Stimulated activated CD4-positive, alpha-beta T cell treated with anti-CD3 and anti-CD28 coated beads, Interleukin-4, amount 100 ng/mL, for 48 hours (primary cell): ENCODE measurements at places on chromosomes 7 and 10.

DNA sequence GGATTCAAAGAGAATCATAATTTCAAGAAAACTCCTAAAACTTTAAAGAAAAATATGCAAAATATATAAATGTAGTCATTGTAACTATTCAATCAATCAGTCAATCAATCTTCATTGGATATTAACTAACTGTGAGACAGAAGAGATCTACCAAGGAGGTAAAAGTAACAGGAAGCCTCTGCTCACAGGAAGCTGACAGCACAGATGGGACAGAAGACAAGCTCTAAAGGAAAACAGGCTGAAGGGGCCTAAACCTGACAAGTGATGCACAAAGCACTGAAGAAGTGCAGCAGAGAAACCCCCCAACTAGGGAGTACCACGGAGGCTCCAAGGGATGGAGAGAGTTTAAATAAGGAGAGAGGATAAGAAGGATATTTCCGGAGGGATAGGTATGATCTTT is 173.0 kb downstream of the SKAP2 start:
- DNase-seq, result no peak

GRCh38 chr7:144738708-144739314 is 97.0 kb downstream of the TPK1 start:
- peak; percentile 1 for DNase-seq

DNA sequence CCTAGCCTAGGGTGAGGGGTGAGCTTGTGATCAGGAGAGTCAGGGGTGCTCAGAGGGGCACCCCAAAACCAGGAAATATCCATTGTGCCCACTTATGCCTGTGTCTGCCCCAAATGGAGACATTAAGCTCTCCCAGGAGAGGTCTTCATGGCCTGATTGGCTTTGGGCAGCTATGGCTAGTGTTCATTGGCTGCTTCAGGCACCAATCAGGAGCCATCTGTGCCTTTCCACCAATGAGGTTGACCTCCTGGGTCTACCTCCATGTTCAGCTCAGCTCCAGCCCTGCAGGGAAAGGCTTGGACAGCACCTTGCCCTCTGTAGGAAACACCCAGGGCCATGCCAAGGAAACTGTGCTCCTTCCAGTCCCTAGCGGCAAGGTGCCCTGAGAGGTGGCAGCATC is 23.9 kb upstream of the HSPB1 start:
- DNase-seq, result no peak

DNA sequence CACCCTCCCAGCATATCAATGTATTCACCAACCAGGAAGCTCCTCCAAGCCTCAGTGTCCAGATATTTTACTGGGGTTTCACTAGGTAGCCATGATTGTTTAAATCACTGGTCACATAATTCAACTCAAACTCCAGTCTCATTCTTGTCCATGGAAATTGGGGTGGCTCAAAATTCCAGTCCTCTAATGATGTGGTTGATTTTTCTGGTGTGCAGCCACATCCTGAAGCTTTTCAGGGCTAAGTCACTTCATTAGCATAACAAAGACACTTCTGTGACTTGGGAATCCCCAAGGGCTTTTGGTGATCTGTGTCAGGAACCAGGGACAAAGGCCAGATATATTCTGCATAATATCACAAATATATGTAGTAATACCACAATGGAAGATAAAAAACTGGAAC is 786.9 kb upstream of the IGFBP3 start:
- DNase-seq, result no peak

GRCh38 chr10:4492202-4492601 is 333.8 kb upstream of the AKR1E2 start:
- DNase-seq, result no peak

DNA sequence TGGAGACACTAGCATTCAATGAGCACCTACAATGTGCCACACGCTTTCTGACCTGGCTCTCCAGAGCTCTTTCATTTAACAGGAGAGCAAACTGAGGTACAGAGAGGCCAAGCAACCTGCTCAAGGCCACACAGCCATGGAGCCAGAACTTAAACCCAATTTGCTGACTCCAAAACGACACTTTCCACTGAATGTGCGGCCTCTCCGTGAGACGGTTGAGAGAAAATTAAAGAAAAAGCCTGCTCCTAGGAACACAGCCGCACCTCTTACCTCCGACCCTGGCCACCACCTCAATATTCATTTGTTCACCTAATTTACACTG is 42.8 kb downstream of the ZCCHC24 start:
- no peak for DNase-seq

GRCh38 chr10:67790534-67791408 is 47.2 kb downstream of the DNAJC12 start:
- no peak for DNase-seq

DNA sequence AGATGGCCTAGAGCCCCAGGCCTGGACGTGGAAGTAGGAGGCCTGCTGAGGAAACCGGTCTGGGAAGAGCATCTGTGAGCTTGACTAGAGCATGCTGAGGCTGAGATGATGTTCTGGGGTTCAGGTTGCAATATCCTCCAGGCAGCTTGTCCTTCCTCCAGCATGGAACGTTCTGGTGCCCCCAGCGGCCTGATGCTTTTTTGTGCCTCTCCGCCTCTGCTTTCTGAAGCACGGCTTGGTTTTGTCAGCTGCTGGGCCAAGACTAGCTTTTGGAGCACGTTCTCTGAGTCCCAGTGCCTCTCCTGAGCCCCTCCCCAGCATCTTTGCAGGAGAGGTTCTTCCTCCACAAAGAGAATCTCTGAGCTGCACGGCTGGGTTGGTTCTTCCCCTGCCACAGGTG is 682.0 kb upstream of the FOXK1 start:
- no peak for DNase-seq

DNA sequence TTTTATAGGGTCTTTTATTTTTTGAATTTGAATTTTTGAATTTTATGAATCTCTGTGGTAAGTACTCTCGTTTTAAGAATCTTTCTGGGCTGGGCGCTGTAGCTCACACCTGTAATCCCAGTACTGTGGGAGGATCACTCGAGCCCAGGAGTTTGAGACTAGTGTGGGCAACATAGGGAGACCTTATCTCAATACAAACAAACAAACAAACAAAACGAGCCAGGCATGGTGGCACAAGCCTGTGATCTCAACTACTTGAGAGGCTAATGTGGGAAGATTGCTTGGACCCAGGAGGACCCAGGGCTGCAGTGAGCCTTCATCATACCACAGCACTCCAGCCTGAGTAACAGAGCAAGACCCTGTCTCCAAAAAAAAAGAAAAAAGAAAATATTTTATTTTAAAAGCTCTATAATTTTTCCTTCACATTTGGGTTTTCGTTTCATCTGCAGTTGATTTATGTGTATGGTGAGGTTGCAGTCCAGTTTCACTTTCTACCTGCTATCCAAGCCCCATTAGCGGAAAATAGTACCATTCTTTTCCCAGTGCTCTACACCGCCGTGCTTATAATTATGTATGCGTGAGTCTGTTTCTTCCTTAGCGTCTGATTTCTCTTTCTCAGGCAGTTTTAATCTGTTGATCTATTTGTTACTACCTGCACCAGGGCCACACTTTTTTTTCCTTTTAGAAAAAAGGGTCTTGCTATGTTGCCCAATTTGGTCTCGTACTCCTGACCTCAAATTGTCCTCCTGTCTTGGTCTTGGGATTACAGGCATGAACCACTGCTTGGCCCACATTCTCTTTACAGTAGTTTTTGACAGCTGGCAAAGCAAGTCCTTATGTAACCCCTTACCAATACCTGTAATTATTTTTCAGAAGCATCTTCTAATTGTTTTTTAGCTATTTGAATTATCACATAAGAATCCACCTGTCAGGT is 21.7 kb downstream of the TRIM24 start:
- DNase-seq, result no peak
